ENCODE measurements at places on chromosomes 16 and 17.

DNA sequence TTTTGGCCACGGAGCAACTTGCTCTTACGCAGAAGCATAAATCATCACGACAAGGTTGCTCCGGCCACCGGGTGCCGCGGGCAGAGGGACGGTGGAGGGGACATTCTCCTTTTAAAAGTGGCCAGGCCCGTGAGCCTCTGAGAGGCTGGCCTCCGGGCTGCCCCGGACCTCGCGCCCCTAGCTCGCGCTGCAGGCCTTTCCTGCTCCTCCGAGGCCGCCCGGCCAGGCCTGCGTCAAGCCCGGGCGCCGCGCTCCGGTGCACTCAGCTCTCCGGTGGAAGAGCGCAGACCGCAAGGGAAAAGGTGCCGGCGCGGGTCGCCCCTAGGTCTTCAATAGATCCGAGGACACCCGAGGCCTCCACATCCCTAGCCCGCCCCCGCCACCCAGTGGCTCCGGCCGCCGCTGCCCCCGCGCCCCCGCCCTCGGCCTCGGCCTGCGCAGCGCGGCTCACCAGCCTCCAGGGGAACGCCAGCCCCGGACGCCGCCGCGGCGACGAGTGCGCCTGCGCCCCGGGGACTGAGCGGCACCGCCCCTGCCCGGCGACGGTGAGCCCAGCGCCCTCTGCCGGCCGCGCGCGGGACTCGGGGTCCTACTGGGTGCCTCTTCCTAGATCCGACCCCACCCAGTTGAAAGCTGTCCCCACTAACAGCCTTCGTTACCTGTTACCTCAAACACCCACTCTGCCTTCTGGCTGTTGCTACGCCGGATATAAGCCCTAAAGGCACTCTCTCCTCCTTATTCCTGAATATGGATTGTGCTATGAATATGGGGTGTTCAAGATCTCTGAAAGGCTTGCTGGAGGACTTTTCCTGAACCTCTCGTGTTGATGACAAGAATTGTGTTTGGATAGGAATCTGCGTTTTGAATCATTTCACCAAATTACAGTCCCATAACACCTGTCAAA lies at the start of gene LYRM9:
TSS of gene LYRM9 (minus strand) at position 500 of the 904 bp plus-strand sequence. CDS start 10,671 bp downstream, outside the sequence.
- peak; percentile 95 for DNase-seq

- peak; percentile 36 for DNase-seq
Observed at GRCh38 chr16:66905633-66906539, 12.8 kb downstream of the CDH16 start.

- no peak for DNase-seq
Observed at GRCh38 chr17:82235775-82236141, 6.9 kb downstream of the SLC16A3 start.

GRCh38 chr17:65509032-65509431 lies 52.4 kb downstream of the AXIN2 start:
- no peak for DNase-seq

GRCh38 chr17:66414561-66415175 lies 112.3 kb downstream of the PRKCA start:
- no peak for DNase-seq

GRCh38 chr17:48442819-48443218 lies 12.8 kb upstream of the SKAP1 start:
- DNase-seq = no peak

GRCh38 chr16:88194397-88195268 lies 188.1 kb upstream of the ZNF469 start:
- peak; percentile 61 for DNase-seq

- DNase-seq = no peak
Observed at GRCh38 chr17:8463099-8463498, 27.4 kb downstream of the NDEL1 start.

DNA sequence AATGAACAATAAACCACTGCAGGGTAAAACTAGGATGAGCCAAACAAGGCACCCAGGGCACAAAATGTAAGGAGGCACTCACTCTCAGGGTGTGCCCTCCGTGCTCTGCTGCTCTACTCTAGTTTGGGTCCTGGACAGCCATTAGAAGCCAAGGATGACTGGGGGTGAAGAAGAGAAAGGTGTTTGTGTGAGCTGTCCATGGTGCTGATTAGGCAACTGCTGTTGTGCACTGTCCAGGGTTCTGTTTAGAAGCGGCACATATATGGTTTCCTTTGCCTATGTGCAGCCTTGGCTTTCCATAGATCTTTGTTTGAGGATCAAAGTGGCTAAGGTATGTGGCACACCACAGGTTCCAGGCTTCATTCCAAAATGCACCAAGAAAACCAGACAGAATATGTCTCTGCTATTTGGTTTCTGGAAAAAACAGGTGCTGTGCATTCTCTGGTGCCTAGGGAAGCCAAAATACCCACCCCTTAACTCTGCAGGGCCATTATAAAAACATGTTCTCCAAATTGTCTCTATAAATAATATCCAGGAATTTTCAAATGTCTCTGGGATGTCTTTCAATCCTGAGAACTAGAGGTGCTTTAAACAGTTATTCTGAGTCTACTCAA lies 123.5 kb downstream of the CBLN1 start:
- no peak for DNase-seq

DNA sequence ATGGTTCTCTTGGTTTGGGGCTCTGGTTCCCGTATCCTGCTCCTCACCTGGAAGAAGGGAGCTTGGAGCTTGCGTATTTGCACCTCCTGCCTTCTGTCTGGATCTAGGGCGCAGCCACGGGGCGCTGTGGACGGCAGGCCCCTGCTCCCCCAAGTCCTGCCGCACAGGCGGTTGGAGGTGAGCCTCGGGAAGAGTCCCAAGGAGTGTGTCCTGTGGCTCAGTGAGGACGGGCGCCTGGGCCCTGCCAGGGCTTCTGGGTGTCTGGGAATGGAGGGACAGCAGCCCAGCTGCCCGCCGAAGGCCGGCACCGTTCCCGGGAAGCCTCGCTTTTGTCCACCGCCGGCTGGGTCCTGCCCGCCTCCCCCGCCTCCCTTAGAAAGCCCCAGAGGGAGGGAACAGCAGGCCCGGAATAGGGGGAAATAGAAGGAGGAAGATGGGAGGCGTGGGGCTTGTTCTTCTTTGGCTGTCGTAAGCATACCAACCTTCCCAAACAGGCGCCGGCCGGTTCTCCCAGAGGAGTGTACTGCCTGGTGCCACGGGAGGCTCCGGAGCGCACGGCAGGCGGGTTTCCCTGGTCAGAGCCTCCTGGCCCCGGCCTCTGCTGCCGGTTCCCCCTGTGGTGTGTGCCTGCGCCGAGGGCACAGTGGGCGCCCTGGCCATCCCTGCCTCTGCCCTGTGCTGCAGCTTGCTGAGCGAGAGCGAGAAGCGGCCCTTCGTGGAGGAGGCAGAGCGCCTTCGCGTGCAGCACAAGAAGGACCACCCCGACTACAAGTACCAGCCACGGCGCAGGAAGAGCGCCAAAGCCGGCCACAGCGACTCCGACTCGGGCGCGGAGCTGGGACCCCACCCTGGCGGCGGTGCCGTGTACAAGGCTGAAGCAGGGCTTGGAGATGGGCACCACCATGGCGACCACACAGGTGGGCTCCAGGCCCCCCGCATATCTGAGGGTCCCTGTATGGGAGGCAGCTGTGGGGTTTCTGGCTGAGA lies 1.8 kb downstream of the SOX8 start:
- no peak for DNase-seq

- peak; percentile 20 for DNase-seq
Observed at GRCh38 chr16:84537491-84538151, 33.2 kb upstream of the MEAK7 start.

DNA sequence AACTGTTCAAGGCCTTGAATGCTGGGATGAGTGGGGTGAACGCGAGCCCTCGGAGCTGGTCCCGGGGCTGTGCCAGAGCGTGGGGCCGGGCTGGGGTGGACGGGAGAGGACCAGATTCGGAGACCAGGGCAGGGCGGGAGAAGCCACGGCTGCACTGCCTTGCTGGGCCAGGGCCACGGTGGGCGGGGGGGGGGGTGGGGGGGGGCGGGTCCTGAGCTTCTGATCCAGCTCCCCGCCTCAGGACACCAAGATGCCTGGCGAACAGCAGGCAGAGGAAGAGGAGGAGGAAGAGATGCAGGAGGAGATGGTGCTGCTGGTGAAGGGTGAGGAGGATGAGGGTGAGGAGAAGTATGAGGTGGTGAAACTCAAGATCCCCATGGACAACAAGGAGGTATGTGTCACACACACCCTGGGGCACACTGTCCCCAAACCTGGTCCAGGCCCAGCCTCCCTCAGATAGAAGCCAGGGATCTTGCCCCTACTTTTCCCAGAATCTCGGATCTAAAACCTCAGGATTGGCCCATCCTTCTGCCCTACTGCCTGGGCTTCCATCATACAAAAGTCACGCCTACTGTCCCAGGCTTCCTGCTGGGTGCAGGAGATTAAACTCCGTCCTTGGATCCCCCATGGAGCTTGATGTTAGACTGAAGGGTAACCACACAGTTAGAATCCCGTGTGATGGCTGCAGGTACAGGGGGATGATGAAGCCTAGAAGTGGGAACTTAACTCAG lies 563 bp downstream of the ZNF771 start:
- DNase-seq = peak; percentile 20

GRCh38 chr16:29963021-29963743 lies 1.3 kb downstream of the TMEM219 start:
- DNase-seq = no peak

DNA sequence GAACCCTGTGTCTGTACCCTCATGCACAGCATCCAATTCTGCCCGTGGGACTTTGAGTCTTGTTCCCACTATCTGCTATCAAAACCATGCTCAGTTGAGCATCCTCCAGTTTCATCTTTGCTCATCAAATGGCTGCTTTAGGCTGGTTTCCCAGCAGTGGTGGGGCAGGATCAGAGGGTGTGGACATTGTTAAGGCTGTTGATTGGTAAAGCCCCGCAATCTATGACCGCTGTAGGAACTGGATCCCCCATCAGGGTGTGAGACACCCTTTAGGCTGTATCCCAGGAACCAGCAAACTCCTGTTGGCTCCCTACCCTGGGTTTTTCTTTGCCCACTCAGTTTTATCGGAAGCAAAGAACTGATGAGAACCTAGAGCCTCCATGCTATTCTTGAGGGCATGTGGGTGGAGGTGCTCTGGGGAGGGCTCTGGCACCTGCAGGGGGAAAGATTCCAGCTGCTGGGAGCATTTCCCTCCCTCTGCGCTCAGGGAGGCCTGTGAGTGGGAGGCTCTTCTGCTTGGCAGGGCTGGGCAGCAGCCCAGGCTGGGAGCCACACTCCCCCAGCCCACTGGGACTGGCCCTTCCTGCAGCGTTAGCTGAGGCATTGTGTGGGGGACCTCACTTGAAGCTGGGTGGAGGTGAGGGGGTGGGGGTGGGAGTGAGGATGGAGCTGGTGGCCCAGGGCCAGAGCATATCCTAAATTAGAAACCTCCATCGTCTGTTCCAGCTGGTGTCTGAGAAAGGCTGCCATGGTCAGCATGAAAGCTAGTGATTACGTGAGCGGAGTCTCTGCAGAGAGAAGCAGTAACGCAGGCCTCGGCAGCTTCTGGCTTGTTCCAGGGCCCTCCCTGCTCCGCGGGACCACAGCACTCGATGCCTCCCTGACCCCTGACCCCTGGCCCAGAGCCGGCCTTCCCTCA lies 160.6 kb downstream of the IRF8 start:
- no peak for DNase-seq

- no peak for DNase-seq
Observed at GRCh38 chr16:24972608-24973220, 42.5 kb downstream of the ARHGAP17 start.

DNA sequence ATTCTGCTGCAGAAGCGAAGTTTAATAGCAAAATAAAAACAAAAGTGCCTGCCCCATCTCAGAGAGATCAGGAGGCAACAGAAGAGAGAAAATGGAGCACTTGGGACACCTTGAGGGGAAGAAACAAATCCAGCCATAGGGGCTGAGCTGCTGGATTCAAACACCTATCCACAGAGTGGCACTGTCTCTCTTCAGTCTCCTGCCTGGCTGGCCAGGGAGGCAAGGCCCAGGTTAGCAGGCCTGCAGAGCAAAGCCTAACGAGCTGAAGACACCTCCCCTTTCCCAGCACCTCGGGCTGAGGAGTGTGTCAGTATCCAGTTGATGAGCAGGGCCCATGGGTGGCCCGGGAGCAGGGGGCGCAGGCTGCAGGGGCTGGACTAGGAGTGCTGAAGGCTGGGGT lies 8.8 kb upstream of the KRT31 start:
- peak; percentile 11 for DNase-seq

DNA sequence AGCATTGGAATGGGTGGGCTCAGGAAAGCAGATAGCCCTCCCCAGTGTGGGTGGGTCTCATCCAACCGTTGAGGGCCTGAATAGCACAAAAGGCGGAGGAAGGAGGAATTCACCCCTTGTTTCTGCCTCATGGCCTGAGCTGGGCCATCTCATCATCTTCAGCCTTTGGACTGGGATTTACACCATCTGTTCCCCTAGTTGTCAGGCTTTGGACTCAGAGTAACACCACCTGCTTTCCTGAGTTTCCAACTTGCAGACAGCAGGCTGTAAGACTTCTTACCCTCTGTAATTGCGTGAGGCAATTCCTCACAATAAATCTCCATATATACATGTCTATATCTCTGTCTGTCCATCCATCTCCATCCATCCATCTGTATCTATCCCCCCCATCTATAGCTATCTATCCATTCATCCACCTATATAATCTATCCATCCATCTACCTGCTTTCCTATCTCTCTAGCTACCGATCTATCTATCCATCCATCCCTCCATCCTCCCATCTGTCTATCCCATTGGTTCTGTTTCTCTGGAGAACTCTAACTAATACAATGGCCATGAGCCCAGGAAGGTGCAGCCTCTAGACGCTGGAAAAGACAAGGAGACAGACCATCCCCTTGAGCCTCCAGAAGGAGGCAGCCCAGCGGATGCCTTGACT lies 21.3 kb downstream of the DNAH17 start:
- DNase-seq = no peak
